Hematopoietic multipotent progenitor cell treated with erythropoietin and hydrocortisone succinate and interleukin-3 and kit ligand, for 17 days (in vitro differentiated cells): ENCODE measurements at places on chromosomes 2 and 18.

DNA sequence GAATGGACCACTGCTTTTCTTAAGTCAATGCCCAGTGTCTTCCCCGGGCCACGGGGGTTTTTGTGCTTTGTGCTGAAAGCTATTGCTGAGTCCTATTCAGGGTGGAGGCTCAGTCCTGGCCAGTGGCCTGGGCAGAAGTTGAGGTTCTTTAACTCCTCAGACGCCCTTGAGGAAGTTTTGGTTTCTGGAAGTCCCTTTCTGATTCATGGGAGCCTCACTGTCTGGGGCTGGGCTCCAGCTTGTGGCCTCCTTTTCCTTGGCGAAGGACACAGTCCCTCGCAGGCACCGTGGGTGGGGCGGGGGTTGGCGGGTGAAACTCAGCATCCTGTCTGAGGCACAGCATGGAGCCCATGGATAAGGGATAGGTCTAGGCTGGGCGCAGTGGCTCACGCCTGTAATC lies 465.2 kb upstream of the HS6ST1 start:
- DNase-seq, result no peak

DNA sequence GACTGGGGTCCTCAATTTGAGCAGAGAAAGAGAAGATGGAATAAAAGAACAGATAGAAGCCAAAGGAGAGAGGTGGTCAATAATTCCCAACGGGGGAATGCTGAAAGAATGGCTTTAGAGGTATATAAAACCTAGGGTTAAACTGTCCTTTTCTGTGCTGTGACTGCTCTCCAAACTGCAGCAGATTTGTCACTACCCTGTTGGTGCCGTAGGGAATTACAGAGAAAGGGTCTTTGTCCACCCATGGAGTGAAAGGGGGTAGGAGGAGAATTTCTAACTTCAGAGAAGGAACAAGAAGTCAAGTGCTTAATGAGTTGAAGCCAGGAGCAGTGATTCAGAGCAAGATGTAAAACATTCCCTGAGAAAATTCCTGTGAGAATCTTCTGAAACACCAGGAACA lies 486.5 kb downstream of the NUP35 start:
- DNase-seq, result no peak

GRCh38 chr2:20585710-20586594 lies 64.9 kb downstream of the HS1BP3 start:
- no peak for DNase-seq

GRCh38 chr18:22558945-22559385 lies 141.2 kb upstream of the CTAGE1 start:
- no peak for DNase-seq

DNA sequence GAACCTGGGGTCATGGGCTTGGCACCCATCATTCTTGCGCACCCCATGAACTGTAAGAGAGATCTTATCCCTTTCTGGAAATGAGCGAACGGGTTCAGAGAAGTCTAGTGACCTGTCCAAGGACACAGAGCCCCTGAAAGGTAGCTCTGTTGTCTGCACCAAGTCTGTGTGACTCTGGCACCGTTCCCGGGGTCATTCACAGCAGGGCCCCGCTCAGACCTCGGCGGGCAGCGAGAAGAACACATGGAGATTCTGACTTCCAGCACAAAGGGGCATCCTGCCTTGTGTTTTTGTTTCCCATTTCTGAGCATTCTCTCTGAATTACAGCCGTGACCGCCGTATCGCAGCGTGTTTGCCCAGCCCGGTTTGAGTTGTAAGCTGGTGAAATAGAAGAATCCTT lies 231.7 kb downstream of the KLHL29 start:
- DNase-seq, result no peak
